ENCODE measurements at places on chromosomes 12 and 14. TPM values are rescaled to one million over a fixed set of nuclear protein-coding genes. Genes with fewer than 3 reads are reported as not detected.

CYP27B1 gene
- 4.0 TPM for total RNA-seq

CLEC1B gene
- total RNA-seq: 0.51 TPM

ISCA2 gene
- 24.1 TPM for total RNA-seq

TCL1B gene
- total RNA-seq: not detected

SYNDIG1L gene
- total RNA-seq: 0.58 TPM

GPR84 gene
- total RNA-seq: 0.32 TPM

TAS2R7 gene
- 0.40 TPM for total RNA-seq

DNA sequence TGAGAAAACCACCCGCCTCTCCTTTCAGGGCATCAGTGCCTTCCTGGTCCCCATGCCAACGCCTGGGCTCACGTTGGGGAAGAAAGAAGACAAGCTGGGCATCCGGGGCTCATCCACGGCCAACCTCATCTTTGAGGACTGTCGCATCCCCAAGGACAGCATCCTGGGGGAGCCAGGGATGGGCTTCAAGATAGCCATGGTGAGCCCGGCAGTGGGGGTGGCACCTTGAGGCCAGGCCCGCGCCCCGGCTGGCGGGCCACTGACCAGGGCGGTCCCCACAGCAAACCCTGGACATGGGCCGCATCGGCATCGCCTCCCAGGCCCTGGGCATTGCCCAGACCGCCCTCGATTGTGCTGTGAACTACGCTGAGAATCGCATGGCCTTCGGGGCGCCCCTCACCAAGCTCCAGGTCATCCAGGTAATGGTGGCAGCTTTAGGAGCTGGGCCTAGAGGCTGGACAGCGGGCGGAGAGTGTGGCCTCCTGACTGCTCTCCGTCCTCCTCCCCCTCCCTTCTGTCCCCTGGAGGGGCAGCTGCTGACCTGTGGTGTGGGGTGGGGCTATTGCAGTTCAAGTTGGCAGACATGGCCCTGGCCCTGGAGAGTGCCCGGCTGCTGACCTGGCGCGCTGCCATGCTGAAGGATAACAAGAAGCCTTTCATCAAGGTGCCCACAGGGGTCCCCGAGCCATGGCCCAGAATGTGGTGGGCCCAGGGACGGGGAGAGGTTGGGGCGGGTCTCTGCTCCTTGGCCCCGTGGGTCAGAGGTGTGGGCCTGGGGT is 12.8 kb downstream of the ACADS start:
- no peak for DNase-seq

DNA sequence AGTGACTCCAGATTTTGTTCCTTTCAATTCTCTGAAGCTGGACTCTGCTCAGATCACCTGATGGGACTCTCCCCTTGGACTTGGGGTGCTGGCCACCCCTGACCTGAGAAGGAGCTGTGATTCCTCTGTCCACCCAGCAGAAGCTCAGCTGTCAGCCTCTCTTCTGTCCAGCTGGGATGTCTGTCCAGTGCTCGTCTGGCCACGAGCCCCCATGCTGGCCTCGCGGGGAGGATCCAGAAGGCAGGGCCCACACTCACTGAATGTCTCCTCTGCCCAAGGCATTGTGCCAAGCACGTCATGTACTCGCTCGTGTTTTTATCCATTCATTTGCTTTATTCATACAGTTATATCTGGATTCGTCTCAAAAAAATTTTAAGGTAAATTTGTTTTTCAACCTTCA is 14.2 kb upstream of the SLC24A4 start:
- no peak for DNase-seq

DNA sequence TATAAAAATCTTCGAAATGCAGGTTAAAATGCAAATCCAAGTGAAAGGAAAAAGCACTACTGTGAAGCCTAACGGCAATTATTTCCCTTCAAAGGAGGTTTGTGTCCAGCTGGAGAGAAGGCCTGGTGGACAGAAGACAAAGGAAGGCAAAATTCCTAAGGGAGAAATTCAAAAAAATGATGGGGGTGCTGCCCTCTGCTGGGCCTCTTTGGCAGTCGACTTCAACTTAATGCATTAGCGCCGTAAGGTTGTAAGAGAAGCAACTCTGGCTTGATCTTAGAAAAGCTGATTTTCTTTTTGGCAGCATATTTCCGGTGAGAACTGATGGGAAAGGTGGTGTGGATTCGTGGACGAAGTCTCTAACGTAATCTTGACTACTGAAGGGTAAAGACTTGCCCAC is 34.3 kb upstream of the CHFR start:
- no peak for DNase-seq

GRCh38 chr12:72111706-72112105 is 160.5 kb upstream of the TRHDE start:
- no peak for DNase-seq

DNA sequence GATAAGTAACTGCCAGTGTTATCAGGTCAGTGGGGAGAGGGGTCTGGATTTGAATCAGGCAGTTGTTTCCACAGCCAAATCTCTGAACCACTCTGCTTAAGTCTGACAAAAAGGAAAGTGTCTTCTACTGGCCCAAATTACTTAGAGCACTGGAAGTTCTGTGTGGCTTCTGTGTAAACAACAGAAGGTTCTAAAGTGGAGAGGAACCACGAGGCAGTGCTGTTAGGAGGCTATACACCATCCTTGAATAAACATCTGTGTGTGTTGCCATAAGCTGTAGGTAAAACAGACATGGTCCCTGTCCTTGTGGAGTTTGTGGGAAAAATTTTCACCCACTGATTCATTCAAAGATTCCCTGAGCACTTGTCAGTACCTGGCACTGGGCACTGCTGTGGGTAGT is 50.0 kb downstream of the GALNT4 start:
- no peak for DNase-seq

DNA sequence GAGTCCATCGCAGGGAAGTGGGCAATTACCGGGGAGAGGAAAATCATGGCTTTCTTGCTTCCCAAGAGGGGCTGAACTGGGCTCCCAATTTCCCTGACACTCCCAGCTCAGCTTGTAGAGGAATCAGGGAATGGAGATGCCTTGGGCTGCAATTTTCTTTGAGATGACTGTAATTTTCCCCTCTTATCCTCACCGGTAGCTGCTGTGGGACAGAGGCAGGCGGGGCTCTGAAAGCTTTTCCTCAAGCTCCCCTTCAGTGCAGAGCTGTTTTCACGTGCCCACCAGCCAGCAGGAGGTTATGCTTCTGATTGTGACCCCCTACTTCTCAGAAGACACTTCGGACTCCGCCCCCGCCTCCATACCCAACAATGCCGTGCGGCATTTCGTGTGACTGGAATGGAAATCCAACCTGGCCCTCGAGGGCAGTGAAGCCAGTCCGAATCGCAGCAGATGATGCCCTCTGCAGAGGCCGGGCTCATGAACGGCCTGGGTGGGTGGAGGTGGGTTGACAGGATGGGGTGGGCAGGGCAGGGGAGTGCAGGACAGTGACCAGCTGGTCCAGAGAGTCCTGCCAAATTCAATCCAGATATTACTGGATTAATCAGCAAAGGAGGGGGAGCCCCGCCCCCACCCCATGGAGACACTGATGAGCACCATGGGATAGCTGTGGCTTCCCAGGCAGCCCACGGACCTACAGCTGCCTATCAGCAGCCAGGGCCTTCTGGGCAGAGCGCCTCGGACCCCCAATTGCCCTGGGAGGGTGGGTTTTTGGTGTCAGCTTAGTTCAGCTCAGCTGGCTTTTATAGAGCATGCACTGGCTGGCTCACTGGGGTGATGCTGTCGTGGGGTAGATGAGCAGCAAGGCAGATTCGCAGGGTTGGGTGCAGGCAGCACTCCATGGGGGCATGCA is 37.6 kb downstream of the RTL1 start:
- no peak for DNase-seq

DNA sequence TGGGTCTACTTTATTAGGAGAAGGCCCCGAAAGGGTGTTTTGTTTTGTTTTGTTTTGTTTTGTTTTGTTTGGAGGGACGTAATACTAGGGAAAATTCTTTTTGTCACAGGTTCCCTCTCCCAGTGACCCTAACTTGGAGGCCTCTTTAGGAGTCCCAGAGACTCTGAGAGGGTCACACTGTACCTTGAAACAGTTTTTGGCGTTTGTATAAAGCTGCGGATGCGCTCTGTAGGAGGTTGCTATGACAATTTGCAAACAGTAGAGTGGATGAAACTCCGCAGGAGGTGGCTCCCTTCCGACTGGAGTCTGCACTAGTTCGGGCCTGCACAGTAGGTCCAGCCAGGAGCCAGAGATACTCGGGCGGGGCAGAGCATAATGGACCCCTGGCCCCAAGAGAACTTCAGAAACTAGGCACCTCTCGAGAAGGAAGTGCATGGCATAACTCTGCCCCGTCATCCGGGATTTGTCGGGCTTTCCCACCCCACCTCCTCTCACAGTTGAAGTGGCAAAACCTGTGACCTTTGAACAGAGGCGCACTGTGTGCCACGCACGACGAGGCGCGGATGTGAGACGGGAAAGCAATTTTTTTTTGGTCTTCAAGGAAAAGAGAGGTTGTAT is 1.3 kb upstream of the DYRK2 start:
- no peak for DNase-seq

- no peak for DNase-seq
Observed at GRCh38 chr12:1800401-1801302, 19.7 kb upstream of the LRTM2 start.

- DNase-seq: no peak
Observed at GRCh38 chr12:66367015-66367667, 64.8 kb downstream of the HELB start.

- DNase-seq: no peak
Observed at GRCh38 chr14:68577802-68578541, 214.9 kb downstream of the ZFP36L1 start.

GRCh38 chr12:26088998-26089397 is 35.8 kb downstream of the BHLHE41 start:
- DNase-seq: no peak

Data from mesothelial cell of epicardium (in vitro differentiated cells).